ENCODE measurements at places on chromosomes 2 and 18.
A peak's percentile ranks its signal among the peaks of the same experiment; 100 is the strongest.

GRCh38 chr2:214706986-214707385, 102.5 kb downstream of the BARD1 start:
- no peak for DNase-seq

DNA sequence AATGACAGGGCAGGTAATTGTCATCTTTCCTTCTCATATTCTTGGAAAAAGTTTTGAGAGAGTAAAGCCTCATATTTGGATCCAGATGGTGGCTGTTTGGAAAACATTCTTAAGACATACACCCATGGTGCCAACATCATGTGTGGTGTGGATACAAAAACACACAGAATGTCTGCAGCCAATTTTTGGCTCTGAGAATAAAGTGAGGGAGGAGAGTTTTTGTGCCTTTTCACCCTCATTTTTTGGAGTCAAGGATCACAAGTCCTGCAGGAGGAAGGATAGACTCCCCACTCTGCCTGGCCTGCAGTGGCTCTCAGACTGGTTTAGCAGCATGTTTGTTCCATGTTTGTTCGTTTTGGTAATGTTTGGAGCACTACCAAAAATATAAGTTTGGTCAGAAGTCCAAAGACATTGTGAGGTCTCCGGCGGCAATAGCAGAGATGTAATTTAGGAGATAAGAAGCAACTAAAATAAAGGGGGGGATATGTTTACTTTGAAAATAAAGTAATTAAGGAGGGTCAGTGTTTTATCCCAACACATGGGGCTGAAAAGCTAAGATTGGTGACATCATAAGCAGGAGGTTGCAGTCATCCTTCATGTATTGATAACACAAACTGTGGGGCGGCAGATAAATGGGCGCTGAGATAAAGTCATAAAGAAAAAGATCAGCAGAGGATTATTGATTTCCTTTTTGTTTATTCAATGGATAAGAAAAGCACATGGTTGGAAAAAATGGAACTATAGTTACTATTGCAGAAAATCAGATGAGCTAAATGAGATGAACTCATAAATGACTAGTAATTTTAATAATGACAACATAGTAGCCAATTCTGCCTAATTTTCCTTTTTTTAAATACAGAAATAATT, 655 bp downstream of the NOSTRIN start:
- no peak for DNase-seq

DNA sequence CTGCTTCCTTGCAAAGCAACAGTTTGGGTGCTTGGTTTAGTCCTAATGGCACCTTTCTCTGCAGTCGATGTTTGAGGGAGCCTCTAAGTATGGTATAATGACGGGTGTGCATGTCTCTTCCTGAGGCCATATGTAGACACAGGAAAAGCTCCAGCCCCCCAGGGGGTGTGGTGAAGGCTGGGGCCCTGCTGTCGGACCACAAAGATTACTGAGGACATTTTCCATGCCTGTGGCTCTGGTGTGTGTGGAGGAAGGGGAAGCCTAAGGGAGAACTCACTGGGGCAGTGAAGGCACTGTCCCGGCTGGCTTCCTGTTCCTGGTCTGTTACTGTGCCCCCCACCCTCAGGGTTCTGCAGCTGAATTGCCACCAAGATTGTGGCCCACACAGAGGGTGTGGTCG, 187.1 kb downstream of the FHOD3 start:
- DNase-seq: no peak

DNA sequence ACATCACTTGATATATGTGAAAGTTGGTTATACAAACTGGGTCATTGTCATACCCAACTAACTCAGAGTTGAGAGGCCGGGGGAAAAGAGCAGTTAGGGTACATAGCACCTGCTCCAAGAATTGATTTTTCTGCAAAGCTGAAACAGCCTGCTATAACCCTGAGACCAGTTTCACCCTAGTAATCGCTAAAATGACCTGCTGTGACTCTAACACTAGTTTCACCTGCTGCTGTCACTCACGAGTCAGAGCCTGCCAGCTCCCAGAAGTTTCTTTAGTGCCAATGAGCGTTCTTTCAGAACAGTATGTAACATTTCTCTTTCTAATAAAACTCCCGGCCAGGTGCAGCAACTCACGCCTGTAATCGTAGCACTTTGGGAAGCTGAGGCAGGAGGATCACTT, 28.0 kb downstream of the SRSF7 start:
- DNase-seq: no peak

- no peak for DNase-seq
These were observed 67.0 kb upstream of the TMEM200C start for GRCh38 chr18:5962362-5962761.

DNA sequence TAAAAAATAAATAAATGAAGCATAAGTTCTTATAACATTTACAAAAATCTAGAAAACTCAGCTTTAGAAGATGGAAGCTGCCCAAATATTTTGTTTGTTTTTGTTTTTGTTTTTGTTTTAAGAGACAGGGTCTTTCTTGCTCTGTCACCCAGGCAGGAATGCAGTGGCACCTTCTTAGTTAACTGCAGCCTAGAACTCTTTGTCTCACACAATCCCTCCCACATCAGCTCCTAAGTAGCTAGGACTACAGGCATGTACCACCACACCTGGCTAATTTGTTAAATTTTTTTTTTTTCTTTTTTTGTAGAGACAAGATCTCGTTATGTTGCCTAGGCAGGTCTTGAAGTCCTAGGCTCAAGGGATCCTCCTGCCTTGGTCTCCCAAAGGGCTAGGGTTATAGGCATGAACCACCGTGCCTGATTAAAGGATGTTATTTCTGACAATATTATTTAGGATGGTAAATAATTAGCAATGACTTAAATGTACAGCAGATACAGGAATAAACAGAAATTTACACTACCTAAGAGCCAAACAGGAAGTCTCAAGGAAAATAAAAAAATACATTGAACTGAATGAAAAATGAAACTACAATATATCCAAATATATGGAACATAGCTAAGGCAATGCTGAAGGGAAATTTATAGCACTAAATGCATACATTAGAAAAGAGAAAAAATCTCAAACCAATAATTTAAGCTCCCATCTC, 17.2 kb downstream of the SESTD1 start:
- DNase-seq: no peak

DNA sequence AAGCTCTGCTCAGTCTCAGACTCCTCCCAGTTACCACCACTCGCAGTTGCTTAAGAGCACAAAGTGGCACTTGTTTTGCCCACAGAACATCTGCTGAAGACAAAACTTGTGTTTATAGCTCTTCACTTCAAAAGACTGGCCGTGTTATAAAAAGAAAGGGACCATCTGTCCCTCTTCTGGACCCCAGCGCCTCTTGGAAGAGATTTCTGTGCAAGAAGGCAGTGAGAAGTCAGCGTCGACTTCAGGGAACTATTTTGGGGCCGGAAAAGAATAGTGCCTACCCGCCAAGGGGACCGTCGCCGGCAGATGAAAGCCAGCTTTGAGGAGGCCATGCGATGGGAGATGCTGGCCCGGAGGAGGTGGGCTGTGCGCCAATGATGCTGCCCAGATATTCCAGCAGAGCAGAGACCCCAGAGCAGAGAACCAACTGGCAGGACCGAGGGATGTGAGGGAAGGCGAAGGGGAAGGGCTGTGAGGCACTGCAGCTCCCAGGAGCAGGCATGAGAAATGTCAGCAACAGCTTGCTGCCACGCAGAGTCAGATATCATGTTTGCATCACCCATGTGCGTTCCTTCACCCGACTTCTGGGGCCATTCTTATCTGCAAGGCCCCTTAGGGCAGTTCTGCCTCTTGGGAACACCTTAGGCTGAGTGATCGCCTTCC, 270.9 kb downstream of the ATAD2B start:
- no peak for DNase-seq

- no peak for DNase-seq
These were observed 36.3 kb downstream of the VSNL1 start for GRCh38 chr2:17576802-17577201.

- no peak for DNase-seq
These were observed 162.3 kb upstream of the NXPH2 start for GRCh38 chr2:138942466-138942865.

GRCh38 chr2:3602553-3603339, 7.8 kb downstream of the COLEC11 start:
- DNase-seq: no peak

DNA sequence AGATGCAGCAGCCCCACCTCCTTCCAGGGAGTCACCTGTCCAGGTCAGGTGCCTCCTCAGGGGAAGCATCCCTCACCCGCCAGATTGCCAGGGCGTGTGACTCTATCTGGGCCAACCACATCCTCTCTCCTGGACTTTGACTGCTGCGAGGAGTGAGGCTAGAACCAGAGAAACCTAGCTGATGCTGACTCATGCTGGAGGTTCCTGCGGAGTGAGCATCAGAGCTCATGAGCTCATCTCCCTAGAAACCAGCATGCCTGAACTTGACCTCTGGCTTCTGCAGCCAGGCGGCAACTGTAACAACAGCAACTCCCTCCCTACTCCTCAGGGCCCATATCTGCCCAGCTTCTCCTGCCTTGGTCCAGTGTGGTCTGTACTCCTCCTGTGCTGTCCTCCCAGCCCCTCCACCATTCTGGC, 28.3 kb upstream of the NT5DC4 start:
- peak; percentile 43 for DNase-seq

GRCh38 chr2:39649511-39649910, 16.2 kb upstream of the TMEM178A start:
- DNase-seq: no peak

DNA sequence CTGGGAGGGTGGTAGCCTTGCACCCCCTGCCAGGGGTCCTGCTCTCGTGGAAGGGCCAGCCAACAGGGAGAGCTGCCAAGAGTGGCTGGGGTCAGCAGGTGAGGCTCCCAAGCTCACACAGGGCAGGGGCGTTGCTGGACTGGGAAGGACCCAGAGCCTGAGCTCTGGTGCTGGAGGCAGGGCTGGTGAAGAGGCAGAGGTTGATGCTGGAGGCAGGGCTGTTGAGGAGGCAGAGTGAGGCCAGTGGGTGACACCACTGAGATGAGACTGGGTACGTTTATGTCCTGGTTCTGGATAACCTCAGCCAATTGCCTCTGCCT, 7.0 kb downstream of the ADRA2B start:
- no peak for DNase-seq

DNA sequence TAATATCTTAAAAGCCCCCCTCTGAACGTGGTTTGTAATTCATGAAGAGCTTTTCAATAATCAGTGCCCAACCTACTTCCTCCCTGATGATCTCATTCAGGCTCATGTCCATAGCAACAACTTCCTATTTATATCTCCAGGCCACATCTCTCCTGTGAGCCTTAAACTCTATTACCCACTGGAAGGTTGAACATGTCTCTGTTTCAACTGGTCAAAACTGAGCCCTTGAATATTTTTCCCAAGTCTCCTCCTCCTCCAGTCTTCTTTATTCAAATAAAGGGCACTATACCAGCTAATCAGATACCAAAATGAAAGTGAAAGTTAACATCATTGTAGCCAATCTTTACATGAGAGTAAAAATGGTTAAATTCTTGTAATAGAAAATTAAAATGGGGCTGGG, 63.7 kb upstream of the ITGA4 start:
- DNase-seq: no peak

DNA sequence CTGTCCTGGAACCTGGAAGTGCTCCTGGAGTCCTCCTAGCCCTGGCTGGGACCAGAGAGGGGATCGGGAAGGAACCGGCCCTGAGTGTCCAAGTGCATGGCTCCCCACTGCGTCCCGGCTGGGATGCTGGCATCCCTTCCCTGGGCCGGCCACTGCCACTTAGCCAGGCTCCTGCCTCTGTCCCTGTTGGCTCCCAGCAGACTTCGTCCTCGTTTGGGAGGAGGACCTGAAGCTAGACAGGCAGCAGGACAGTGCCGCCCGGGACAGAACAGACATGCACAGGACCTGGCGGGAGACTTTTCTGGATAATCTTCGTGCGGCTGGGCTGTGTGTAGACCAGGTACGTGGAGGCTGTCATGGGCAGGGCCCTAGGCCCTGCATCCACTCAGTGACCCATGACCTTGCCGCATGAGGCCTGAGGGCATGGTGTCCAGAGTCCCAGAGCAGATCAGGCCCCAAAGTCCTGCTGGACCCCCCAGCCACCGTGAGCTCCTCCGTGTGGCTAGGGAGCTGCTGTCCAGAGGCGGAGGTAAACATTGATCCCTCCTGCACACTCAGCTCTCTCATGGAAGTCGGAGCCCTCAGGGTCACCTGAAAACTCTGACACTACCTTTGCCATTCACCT, 7.1 kb downstream of the ANO7 start:
- DNase-seq: no peak

- DNase-seq: no peak
These were observed 66.7 kb downstream of the ETAA1 start for GRCh38 chr2:67463810-67464209.

- DNase-seq: no peak
These were observed 8.7 kb upstream of the SOX11 start for GRCh38 chr2:5683471-5683870.

DNA sequence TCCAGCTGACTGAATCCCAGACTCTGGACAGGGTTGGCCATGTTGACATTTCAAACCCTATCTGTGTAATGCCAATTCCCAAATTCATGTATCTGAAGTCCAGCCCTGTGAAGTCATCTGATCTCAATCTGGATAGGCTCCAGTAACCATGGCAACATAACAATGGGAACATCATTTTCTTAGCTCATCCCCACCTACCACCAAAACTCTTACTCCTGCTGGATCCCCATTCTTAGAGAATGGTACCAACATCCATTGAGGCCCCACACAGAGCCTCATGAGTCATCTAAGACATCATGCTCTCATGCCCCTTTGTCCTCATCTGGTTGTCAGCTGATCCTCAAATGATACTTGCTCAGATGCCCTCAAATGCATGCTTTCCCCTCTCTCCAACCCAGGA, 58.9 kb upstream of the TEX51 start:
- DNase-seq: no peak

- DNase-seq: no peak
These were observed 368.5 kb downstream of the LRRTM1 start for GRCh38 chr2:79935771-79936657.

GRCh38 chr18:2920546-2921343, 73.9 kb downstream of the EMILIN2 start:
- no peak for DNase-seq

- peak; percentile 55 for DNase-seq
These were observed 378.5 kb upstream of the ID2 start for GRCh38 chr2:8303322-8303832.

GRCh38 chr2:121207494-121207893, 77.5 kb downstream of the TFCP2L1 start:
- DNase-seq: no peak

GRCh38 chr2:197307933-197308521, 2.6 kb downstream of the ANKRD44 start:
- DNase-seq: no peak

GRCh38 chr2:98114643-98115330, 27.8 kb downstream of the VWA3B start:
- DNase-seq: no peak

- no peak for DNase-seq
These were observed 28.3 kb upstream of the DSC1 start for GRCh38 chr18:31190919-31191318.

GRCh38 chr2:77270433-77270832, 251.7 kb downstream of the LRRTM4 start:
- no peak for DNase-seq

Data from stimulated activated CD4-positive, alpha-beta T cell treated with anti-CD3 and anti-CD28 coated beads, Interleukin-1b, Interleukin-23, amount 100 ng/mL, for 24 hours (primary cell).